ENCODE measurements at places on chromosomes 16 and 17.

GRCh38 chr16:87789437-87790291 is 23.9 kb upstream of the KLHDC4 start:
- DNase-seq, result no peak

- DNase-seq, result no peak
Measured at GRCh38 chr17:1843947-1844346, 14.1 kb downstream of the RPA1 start.

DNA sequence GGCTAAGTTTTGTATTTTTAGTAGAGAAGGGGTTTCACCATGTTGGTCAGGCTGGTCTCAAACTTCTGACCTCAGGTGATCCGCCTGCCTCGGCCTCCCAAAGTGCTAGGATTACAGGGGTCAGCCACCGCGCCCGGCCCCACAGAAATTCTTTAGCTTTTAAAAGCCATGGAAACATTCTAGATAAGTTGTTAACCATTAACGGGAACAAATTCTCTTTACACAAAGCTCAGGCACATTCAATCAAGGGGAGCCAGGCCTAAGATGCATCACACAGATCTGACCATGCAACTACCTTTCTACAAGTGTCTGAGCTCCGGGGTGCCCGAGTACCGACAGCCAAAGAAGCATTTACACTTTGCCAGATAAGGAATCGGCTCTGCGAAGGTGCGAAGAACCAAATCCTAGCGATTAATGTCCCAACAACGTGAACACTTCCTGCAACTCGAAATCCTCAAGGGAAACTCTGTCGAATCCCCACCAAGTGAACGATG is 1.0 kb downstream of the EMC8 start:
- no peak for DNase-seq

DNA sequence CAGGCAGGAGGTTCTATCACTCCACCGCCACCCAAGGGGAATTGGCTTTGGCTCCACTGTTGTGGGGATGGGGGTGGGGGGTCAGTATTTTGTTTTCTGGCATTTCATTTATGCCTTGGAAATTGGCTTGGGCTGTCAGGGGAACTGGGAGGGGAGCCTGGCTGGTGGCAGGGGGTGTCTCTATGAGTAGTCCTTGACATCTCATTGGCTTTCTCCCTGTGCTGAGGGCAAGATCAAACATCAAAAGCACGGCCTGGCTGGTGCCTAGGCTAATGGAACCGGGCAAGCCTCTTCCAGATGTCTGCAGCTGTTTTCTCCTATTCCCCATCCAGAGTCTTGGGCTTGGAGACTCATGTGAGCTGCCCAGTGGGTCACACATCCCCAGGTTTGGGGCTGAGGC is 17.4 kb upstream of the NGFR start:
- no peak for DNase-seq

DNA sequence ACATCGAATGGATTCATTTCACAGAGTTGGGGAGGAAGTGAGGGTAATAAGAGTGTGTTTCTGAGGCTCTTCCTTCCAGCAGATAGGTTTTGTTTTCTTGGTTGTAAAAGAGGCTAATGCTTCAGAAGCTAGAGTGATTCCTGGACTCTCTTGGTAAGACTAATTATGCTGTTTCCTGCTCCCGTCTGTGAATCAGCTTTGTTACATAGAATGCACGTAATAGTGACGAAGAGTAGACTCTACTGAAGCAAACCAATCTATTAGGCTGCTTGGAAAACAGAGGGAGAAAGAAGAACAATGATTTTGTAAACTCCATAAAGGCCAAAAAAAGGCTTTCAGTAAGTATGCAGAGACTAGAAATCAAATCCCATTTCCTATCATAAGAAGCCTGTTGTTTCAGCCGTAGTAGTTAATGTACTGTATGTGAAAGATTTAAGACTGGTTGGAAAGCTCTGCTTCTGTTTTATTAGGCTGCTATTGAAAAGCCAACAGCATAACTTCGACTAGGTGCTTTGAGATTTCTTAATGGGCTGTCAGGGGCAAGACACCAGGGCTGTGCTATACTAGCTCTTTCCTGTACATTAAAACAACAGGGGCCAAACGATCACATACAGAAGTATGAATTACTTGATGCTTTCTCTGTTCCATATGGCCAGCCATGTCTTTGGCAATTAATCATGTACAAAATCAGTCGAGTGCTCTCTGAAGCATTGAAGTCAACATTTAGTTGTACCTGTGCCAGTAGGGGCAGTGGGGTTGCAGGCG is 219.0 kb downstream of the FTO start:
- no peak for DNase-seq

DNA sequence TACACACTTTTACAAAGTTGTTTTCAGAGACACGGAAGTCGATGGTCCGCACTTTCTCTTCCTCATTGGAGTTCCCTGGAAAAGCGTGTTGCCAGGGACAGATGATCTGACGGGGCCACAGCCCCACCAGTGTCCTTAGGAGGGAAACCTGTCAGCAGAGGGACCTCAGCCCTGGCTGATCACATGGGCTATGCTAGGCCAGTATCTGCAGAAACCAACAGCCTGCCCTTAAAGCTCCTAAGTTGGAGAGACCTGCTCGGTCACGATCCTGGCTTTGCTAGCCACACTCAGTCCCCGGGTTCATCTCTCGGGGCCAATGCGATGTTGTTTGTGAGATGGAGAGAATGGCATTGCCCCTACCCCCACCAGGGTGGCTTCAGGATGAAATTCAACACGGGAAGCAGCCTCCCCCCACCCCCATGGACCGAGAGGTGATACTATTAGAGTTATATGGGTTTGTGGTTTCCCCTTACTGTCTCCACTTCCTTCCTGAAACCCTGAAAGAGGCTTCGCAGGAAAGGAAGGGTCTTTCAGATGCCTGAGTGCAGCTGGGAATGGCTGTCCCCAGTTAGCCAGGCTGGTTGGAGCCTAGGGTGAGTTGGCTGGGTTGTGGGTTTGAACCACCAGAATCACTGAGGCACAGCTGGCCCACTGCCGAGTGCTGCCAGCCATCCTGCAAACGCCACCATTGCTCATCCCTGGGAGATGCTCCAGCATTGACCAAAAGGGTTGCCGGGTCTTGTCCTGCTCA is 16.6 kb downstream of the RMI2 start:
- no peak for DNase-seq

DNA sequence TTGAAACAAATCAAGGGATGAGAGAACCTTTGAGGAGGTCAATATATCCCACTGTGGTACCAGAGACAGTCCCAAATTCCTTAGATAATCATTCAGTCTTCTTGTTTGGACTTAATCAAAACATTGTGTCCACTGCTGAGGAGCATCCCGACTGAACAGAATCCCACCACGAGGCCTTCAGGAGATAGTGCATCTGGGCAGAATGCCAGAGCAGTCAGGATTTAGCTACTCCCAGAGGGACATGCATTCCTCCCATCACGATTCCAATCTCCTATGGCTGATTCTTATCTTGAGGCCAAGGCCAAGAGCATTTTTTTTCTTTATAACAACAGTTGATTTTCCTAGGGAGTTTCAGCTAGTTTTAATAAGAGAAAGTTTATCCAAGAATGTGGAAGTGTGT is 87.4 kb upstream of the COX10 start:
- no peak for DNase-seq

GRCh38 chr16:69756705-69757104 is 2.0 kb upstream of the NOB1 start:
- no peak for DNase-seq

- no peak for DNase-seq
Measured at GRCh38 chr16:19749571-19750080, 31.6 kb downstream of the IQCK start.

DNA sequence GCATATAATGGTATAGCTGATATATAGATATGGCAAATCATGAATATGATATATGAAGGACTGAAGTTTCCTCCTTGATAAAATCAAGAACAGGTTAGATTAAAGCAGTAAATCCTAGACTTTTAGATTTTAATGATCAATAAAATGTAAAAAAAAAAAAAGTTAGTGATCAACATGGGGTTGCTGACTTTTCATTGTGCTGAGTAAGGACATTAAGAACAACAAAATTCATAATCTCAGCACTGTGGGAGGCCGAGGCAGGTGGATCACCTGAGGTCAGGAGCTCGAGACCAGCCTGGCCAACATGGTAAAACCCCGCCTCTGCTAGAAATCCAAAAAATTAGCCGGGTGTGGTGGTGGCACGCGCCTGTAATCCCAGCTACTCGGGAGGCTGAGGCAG is 10.4 kb upstream of the CHD3 start:
- no peak for DNase-seq

- DNase-seq, result no peak
Measured at GRCh38 chr17:73133911-73134649, 30.7 kb upstream of the SSTR2 start.
